ENCODE measurements at places on chromosomes 1 and 21. TPM values are rescaled to one million over a fixed set of nuclear protein-coding genes. Genes with fewer than 3 reads are reported as not detected.

GRCh38 chr1:17113963-17114362, 5.3 kb downstream of the PADI2 start:
- H3K27me3 ChIP-seq: peaks cover 29% of the 10 kb centered on the region
- no peak overlapping the region for H3K27ac ChIP-seq
- peaks cover 8% of the 10 kb centered on the region for H3K4me1 ChIP-seq
- DNase-seq: no peak

DNA sequence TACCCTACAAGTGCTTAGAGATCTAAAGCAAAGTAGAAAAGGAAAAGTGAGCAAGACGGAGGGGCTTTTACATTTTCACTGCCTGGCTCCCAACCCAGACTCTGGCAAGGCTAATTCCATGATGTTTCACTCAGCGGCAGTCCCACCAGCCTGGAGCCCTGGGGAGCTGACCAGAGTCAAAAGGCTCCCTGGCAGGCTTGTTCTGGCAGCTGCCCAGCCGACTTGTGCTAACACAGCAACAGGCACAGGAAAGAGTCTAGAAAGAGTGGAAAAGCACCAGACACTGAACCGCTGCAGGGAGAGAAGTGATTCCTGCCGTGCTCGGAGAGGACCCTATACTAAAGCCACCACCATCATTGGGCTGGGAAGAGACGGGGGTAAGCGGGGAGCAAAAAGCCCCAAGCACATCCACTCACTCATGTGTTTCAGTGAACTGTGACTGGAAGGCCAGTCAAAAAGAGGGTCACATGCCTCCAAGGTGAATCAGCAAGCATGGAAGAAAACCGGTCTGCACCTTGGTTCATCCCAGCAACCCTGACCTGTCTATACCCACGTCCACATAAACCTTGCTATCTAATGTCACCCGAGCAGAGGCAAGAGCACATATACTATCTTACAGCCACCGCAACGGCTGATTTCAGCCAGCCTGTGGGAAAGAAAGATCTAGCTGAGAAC, 8.0 kb downstream of the SMIM12 start:
- no peak for DNase-seq
- H3K36me3 ChIP-seq: peaks cover 36% of the 10 kb centered on the region
- no peak overlapping the region for H3K27ac ChIP-seq
- H3K4me1 ChIP-seq: peaks cover 16% of the 10 kb centered on the region

DNA sequence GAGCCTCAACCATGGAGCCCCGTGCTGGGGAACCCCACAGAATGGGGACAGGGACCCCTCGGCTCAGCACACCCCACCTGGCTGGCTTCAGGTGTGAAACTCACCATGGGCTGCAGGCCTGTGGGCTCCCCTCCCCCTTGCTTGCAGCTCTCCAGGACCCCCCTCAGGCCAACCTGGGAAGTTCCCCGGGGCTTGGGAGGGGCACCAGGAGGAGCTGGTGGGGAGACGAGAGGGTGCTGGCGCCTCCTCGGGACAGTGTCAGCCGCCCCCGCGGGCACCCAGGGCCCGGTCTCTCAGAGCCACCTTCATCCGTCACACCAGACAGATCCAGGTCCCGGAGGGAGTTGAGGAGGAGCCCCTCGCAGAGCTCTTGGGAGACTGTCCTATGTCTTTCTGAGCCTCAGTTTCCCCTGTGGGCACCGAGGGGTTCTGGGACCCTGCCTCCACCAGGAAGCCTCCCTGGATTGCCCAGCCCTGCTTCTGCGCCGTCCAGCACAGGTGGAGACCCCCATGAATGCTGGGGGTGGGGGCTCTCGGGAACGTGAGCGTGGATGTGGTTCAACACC, 657 bp upstream of the TNFRSF18 start:
- peaks cover 16% of the 10 kb centered on the region for H3K36me3 ChIP-seq
- peak overlapping the region; percentile 79 for H3K4me3 ChIP-seq
- peak; percentile 50 for DNase-seq
- peaks cover 31% of the 10 kb centered on the region for H3K4me1 ChIP-seq

DNA sequence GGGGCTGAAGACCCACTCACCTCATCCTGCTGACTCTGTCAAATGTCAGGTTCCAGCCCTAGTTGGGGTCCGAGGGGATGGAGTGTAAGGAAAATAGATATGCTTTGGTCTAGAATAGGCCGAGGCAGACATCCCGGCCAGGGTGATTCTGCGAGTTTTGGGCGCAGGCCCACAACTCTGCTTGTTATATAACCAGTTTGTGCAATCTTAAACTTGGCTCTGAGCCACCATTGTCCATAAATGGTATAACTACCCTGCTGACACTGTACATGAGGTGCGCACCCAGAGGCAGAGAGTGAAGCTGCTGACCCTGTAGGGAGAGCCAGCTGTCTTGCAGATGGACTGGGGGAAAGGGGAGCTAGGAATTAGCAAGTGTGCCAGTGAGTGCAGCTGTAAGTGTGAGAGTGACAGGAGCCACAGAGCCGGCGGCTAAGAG, 1388.8 kb downstream of the AMY1C start:
- H3K36me3 ChIP-seq: no peaks in the 10 kb centered on the region
- no peak overlapping the region for H3K27ac ChIP-seq
- H3K4me1 ChIP-seq: no peaks in the 10 kb centered on the region

GRCh38 chr1:157993918-157994605, 617 bp downstream of the KIRREL1 start:
- DNase-seq: no peak
- H3K27me3 ChIP-seq: peaks cover 36% of the 10 kb centered on the region
- H3K4me1 ChIP-seq: peaks cover 6% of the 10 kb centered on the region
- H3K4me3 ChIP-seq: no peak overlapping the region
- no peaks in the 10 kb centered on the region for H3K36me3 ChIP-seq
- H3K27ac ChIP-seq: no peak overlapping the region

The ADORA1 gene
- not detected for total RNA-seq

The PRRX1 gene
- total RNA-seq: not detected

The EPS8L3 gene
- total RNA-seq: not detected

All from activated CD8-positive, alpha-beta T cell treated with anti-CD3 and anti-CD28 coated beads for 36 hours (primary cell).